ENCODE measurements at places on chromosomes 5 and 9.
A peak's percentile ranks its signal among the peaks of the same experiment; 100 is the strongest.

- DNase-seq = no peak
These were observed 255.1 kb upstream of the TRIM32 start for GRCh38 chr9:116432051-116432450.

DNA sequence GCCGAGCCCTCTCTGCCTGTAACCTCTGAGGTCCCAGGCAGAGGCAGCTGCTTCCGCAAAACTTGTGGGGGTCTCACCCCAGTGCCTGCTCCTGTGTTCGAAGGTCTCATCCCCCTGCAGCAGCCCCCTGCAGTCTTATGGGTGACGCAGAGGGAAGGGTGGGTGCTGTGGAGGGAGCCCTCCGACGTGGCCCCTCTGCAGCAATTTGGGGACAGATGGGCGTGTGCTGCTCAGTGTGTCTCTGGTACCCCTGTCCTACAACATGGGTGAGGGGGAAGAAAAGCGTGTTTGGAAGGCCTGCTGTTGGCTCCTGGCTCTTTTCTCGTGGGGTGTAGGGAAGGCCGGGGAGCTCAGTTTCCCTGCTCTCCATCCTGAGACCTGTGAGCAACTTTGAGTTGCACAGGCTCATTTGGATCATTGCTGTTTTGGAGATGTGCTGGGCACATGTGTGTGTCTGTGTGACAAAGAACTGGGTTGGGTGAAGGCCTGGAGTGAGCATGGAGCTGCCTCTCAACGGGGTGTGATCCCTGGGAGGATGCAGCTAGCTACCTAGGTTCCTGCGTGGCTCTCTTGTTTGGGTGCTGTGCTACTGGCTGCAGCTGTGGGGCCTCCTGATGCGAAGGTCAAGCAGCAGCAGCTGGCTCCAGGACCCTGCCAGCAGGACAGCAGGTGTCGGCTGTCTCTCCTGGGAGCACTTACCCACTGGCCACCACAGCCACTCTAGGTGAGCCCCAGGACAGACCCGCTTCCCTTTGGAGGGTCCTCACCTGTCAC is 179.6 kb upstream of the PITX1 start:
- no peak for DNase-seq

DNA sequence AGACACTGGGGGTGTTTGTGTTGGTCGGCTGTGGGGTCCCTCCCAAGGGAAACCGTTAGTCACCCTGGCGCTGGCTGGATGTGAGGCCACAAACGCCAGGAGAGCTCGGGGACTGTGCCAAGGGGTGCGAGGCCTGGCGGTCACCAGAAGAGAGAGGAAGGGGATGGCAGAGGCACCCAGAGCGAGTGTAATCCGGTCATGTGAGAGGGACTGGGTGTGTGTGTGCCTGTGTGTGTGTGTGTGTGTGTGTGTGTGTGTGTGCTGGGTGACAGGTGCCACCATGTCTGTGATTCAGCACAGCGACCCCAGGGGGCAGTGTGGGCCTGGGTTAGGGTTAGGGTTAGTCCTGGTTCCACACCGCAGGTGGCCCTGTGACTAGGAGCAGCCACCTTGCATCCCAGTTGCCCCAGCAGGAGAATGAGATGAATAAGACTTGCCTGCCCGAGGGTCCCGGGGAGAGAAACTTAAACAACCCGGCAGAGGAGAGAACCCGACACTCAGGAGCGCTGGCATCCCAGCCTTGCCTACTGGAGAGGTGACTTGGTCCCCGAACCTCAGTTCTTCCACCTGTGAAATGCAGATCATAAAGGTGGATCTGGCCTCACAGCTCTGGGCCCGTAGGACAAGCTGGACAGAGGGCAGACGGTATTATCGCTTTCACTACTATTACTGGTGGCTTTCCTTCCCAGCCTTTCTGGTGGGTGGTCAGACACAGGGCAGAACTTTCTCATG is 1.4 kb upstream of the ADAMTSL2 start:
- peak; percentile 64 for DNase-seq

GRCh38 chr5:97131139-97131710 is 11.2 kb downstream of the LIX1 start:
- no peak for DNase-seq

- no peak for DNase-seq
These were observed 823 bp downstream of the ST6GALNAC6 start for GRCh38 chr9:127898433-127899127.

- DNase-seq = no peak
These were observed 2083.5 kb upstream of the C9orf72 start for GRCh38 chr9:29656641-29657406.

DNA sequence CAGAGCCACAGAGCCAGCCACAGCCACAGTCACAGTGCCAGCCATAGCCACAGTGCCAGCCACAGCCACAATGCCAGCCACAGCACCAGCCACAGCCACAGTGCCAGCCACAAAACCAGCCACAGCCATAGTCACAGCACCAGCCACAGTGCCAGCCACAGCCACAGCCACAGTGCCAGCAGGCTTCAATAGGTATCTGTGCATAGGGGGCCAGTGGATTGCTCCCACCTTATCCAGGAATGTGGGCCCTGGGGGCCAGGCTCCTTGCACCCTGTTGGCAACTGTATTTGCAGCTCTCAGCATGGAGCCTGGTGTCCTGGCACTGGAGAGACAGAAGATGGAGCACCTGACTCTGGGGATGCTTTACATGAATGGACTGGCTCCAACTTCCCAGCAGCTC is 111.7 kb upstream of the IRX2 start:
- DNase-seq = no peak

- no peak for DNase-seq
These were observed 165.6 kb downstream of the YTHDC2 start for GRCh38 chr5:113678924-113679575.

DNA sequence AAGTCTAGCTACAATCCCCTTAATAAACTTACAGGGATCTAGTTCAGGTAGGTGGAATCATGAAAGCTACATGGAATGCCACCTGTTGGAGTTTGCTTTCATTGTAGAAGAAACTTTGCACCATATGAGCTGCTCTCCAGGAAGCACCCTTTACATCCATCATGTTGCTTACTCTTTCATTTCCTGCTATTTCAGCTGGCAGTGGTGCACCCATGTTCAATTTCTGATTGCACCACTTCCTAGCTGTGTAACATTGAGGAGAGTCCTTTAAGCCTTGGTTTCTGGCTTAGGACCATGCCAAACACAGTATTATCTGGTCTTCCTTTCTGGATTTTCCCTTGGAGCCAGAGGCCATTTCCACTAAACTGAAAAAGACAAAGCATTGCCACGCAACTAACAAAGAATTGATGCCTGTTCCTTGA is 123.3 kb upstream of the SLC12A2 start:
- no peak for DNase-seq

DNA sequence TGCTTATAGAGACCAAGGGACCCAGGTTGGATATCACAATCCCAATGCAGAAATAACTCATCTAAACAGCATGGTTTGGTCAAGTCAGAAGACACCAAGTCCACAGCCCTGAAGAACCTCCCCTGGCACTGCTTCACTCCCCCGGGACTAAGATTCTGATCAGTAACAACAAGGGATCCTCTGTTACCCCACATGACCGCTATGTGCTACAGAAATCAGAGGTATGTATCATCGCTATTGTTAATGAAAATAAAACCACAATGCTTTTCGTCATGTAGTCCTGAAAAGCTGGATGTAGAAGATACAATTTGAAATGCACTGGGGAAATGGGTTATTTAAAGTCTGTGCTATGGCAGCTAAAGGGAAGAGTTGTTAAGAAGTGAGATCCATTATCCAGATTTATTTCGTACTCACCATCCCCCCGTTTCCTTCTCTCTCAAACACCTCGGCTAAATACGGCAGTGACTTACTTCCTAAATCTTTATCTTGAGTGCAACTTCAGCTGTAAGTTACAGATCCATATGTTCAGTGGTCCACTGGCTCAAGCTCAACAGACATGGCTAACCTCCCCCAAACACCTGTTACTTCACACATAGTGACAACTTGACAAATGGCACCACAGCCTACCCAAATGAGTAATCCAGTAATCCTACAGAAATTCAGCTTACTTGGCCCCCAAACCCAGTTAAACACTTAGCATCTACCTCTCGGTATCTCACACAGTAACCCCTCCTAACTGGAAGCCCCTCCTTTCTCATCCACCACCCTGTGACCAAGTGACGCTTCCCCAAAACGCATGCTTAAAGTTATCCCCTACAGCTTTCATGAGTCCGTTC is 129.2 kb downstream of the MYO10 start:
- no peak for DNase-seq

- no peak for DNase-seq
These were observed 71.8 kb upstream of the ADAMTS2 start for GRCh38 chr5:179417016-179417415.

- no peak for DNase-seq
These were observed 72.2 kb upstream of the BARHL1 start for GRCh38 chr9:132509928-132510874.

GRCh38 chr9:110615498-110615897 is 36.0 kb upstream of the SVEP1 start:
- DNase-seq = no peak

- DNase-seq = no peak
These were observed 125.2 kb upstream of the SMIM23 start for GRCh38 chr5:171660434-171660833.

GRCh38 chr9:22332202-22332601 is 114.4 kb upstream of the DMRTA1 start:
- DNase-seq = no peak

GRCh38 chr9:74777136-74777879 is 110.4 kb downstream of the TRPM6 start:
- peak; percentile 35 for DNase-seq

GRCh38 chr5:52255308-52255707 is 532.4 kb upstream of the ITGA1 start:
- DNase-seq = no peak

GRCh38 chr5:52867809-52868208 is 80.1 kb downstream of the ITGA1 start:
- DNase-seq = no peak

DNA sequence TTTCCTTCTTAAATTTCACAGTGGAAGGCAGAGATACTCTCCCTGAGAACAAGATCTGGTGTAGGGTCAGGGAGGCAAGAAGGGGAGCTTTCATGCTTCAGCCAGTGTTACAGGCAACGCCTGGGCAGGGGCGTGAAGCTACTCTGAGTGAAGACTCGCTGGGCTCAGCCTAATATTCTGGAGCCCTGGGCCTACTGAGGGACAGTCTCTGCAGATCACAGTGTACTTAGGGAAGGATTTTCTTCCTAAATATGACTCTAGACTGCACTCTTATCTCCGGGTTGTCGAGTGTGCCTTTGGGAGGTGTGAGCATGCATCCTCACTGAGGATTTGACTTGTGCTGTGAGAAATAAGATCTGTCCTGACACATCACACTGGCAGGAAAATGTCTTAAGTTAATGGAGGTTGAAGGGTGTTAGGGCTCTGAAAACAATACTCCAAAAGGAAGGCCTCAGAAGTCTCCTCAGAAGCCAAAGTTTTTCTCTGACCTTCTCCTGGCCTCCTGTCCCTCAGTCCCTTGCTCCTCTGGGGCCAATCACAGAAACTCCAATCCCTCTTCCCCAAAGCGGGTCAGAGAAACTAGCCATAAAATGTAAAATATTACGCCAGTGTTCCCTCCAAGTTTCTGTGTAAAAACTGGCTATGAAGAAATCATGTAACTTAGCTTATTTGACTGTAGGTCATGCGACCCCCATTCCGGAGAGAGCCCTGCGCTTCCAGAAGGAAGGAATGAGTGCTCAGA is 156.8 kb upstream of the TBC1D2 start:
- no peak for DNase-seq

GRCh38 chr5:176959051-176959450 is 47.5 kb downstream of the UIMC1 start:
- no peak for DNase-seq

DNA sequence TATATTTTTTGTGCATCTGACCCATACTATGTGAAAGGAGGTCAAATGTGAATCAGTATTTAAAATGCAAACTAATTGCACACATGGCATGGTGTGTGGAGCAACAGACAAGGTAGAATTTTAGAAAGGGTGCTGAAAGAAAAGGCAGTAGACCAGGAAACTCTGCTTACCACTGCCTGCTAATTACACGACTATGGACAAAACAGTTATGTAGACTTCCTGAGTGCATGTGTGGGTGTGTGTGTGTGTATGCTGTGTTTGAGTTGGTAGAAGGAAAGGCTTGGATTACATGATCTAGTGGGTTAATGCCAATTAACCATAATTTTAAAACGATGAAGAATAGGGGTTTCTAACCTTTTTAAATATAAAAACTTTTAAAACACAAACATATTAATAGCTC is 349.9 kb downstream of the SH3GL2 start:
- no peak for DNase-seq

DNA sequence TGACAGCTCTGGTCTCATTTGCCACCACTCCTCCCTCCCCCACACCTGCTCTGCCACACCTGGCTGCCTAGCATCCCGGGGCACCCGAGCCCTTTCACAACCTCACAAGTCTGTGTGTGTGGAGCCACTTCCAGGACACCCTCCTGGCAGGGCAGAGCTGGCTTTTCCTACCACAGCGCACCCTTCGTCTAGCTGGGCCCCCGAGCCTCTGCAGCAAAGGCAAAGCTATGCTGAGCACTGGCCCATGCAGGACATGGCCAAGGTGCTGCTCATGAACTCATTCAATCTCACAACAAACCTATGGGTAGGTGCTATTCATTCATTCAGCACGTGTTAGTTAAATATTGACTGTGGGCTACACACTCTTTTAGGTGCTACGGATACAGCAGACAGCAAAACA is 43.4 kb downstream of the DUSP1 start:
- DNase-seq = no peak

DNA sequence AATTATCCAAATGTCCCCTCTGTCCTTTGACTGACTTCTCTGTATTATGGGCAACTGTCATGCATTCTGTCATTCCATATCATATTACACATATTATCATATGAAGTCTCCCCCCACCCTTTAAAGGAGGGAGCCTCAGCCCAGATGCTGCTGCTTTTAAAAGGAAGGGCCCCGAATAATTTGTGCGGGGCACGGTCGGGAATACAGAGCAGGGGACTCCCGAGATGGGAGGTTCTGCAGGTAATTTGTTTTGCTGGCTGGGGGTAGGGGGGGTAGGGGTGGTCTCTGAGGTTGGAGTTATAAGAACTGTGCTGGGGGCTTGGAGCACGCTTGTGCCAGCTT is 10.1 kb upstream of the LHX2 start:
- no peak for DNase-seq

DNA sequence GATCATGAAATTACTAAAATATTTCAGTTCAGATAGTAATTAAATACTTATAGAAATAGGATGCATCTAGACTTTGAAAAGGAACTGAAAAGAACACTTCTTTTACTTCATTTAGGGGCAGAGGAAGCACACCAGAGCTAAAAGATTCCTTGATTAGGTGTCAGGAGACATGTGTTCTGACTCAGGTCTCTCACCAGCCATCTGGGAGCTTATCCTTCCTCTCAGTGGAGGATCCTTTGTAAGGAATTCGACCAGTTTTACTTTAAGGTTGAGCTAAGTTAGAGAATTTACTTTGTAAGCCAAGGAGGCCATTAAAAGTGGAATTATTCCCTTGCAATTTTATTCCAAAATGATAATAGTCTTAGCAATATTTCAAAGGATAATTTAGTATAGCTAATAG is 16.7 kb downstream of the VCAN start:
- no peak for DNase-seq

GRCh38 chr5:68479524-68479923 is 264.0 kb downstream of the PIK3R1 start:
- no peak for DNase-seq

Data from stimulated activated CD4-positive, alpha-beta T cell treated with anti-CD3 and anti-CD28 coated beads, Interleukin-15, amount 100 ng/mL, for 1 hour (primary cell).